Forelimb muscle (tissue), 1 donor: ENCODE measurements at places on chromosomes 3 and 15. TPM values are rescaled to one million over a fixed set of nuclear protein-coding genes. Genes with fewer than 3 reads are reported as not detected.

The SEC61A1 gene
- polyA plus RNA-seq = 97.1 TPM

- no peak for DNase-seq
Observed at GRCh38 chr3:13123013-13123654, 49.9 kb upstream of the IQSEC1 start.

DNA sequence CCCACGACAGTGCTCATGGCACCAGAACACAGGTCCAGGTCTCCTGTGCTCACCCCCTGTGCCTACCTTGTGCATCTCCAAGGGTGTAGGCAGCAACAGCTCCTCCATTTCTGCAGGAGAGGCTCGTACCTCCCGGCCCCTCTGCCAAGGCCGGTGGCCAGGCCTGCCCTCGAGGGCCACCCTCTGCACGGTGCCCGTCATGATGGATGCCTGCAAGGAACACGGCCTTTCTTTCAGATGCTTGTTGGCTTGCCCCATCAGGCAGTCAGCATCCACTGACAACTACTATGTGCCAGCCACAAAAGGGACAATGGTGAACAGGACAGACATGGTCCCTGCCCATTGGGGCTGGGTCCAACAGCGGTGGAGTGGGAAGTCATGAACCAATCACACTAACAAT is 43.8 kb downstream of the GRIP2 start:
- DNase-seq = no peak

The RTP1 gene
- not detected for polyA plus RNA-seq
